Hindlimb muscle (tissue), 1 donor: ENCODE measurements at places on chromosomes 2 and 18.

GRCh38 chr2:61443342-61444041 is 27.4 kb downstream of the USP34 start:
- DNase-seq: no peak

DNA sequence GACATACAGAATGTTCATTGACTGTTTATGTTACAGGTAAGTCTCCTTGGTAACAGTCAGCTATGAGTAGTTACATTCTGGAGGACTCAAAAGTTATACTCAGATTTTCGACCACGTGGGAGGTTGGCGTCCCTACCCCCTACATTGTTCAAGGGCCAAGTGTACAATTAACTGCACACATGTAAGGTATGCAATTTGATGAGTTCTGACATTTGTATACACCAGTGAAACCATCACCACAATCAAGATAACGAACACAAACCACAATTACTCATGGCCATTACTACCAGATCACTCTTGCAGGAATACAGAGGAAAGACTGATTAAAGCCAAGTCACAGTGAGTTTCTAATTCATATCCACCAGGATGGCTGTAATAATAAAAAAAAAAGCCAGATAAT is 39.6 kb upstream of the LDLRAD4 start:
- DNase-seq: no peak

DNA sequence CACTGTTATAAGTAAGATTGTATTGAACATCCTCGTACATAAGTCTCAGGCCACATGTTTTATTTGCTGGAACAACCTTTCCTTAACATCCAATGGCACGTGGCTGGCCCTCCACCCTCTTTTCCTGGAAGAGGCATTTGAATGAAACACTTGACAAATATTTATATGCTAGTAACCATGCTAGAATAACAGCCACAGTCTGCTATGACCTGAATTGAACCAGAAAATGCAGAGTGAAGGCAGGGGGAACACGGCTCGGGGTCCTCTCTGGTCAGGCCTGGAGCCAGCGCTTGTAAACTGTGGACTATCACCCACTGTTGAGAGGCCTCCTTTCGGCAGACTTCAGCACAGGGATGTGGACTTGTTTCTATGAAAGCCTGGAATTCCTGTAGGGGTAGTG is 198.2 kb upstream of the COPS8 start:
- peak; percentile 55 for DNase-seq

- no peak for DNase-seq
These were observed 737.6 kb downstream of the SLC4A3 start for GRCh38 chr2:220365023-220365422.

- DNase-seq: no peak
These were observed 37.1 kb upstream of the TNFRSF11A start for GRCh38 chr18:62287781-62288664.

DNA sequence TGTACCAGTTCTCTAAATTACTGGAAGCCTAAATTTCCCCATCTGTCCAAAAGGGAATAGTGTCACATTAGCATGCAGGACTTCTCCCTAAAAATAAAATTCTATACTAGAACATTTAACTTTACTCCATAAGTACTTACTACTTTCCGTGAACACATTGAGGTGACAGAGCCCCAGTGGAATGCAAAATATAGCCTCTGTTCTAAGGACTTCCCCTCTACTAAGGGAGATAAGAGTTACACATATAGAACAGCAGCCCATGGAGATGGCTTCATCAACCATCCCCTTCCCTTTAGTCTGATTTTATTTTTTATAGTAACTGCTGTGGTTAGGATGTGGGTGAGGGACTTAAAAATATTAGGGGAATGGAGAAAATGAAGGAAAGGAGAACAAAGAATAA is 68.9 kb upstream of the STPG4 start:
- DNase-seq: no peak

GRCh38 chr2:198762441-198762840 is 695.3 kb downstream of the SATB2 start:
- DNase-seq: no peak

DNA sequence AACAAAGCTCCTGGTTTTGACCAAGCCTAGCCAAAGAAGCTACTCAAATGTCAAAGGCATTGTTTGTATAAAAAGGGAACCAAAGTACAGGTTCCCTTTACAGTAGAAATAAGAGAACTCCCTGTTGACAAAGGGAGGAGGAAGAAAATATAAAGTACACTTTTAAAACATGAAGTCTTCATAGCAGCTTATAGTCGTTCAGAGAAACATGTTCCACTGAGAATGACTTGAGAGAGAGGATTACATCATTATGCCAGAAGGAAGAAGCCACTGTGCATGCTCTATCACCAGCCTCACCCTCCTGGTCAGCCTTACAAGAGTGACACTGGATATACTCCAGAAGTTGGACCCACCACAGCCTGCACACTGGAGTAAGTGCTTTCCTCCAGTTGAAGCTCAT is 2.5 kb upstream of the DHRS9 start:
- no peak for DNase-seq

DNA sequence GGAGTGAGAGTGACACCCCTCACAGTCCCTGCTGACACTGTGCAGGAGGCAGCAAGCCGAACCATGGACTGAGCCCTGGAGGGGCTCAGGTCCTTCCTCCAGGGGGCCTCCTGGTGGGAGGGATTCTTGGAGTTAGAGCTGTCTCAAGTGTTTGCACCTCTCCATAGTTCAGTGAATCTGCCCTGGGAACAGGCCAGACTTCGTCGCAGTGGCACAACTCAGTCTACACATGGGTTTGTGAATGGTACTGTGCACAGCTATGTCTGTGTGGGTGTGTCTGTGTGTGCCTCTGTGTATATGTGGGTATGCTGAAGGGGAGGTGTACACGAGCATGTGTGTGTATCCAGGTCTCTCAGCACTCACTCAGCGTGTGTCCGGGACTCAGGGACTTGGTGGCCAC is 36.4 kb downstream of the PAX8 start:
- DNase-seq: no peak

GRCh38 chr2:233385489-233386044 is 31.3 kb downstream of the DGKD start:
- DNase-seq: no peak

DNA sequence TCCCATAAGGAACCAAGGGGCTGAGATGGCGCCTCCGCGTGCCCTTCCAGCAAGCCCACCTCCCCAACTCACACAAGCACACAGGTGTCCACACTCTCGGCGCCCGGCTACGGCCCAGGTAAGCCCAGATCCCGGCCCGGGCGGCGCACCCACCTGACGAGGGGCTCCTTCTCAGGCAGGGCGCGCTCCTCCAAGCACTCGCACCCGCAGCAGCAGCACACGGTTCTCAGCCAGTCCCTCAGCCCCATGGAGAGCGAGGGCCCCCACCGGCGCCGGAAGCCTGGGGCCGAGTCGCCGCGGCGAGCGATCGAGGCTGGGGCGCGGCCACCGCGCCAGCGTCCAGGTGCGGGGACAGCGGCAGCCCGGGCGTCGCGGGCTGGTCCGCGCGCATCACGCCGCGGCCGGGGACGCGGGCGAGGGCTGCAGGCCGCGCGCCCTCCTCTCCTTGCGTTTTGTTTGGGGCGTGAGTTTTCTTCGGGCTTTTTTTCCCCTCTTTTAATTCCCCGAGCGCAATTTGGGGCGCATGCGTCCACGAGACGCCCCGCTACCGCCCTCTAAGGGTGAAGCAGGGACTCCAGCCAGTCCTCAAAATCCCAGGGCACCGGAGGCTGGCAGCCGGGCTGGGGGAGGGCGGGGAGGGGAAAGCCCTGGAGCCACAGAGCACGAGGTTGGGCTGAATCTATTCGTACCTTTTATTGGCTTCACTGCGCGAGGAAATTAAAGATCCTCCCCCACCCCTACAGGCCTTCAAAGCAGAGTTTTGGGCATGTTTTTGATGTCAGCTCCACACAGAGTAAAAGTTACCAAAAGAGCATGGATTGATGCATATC is at the start of gene MREG:
Gene MREG, minus strand, starts transcription at position 472 of the 830 bp plus-strand sequence. Its CDS starts 224 bp downstream, at position 248.
- DNase-seq: peak; percentile 72

DNA sequence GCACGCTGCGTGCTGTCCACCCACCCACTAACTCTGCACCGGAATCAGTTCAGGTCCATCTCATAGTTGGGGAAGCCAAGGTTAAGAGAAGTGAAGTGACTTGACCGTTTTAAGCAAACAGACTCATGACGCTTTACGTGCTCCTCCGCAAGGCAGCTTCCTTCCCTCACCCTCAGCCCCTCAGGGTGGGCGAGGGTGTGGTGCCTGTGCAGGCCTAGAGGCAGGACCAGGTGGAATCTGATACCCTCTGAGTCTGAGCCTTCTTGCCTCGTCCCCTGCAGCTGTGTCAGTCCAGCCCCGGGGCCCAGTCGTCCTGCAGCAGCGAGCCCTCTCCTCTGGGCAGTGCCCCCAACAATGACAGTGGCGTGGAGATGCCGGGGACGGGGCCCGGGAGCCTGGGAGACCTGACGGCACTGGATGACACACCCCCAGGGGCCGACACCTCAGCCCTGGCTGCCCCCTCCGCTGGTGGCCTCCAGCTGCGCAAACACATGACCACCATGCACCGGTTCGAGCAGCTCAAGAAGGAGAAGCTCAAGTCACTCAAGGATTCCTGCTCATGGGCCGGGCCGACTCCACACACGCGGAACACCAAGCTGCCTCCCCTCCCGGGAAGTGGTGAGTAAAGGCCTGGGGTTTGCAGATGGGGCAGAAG is 250.5 kb downstream of the GLI2 start:
- no peak for DNase-seq

DNA sequence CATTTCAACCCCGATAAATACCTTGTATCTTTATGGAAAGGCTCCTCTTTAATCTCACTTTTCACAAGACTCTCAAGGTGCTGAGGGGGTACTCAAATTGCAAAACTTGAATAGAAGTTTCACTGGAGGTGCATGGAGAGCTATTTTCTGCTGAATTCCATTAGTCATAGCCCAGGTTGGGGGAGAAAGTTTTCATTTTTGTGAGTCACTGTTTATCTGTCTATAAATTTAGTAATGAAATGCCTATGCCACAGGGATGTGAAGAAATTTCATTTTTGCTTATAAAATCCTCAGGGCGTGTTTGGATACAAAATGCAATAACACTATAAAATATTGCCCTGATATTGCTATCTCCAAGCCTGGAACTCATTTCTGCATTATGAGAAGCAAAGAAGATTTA is 346.3 kb downstream of the LRATD1 start:
- DNase-seq: no peak

GRCh38 chr2:37713258-37713700 is 41.8 kb upstream of the CDC42EP3 start:
- DNase-seq: no peak

DNA sequence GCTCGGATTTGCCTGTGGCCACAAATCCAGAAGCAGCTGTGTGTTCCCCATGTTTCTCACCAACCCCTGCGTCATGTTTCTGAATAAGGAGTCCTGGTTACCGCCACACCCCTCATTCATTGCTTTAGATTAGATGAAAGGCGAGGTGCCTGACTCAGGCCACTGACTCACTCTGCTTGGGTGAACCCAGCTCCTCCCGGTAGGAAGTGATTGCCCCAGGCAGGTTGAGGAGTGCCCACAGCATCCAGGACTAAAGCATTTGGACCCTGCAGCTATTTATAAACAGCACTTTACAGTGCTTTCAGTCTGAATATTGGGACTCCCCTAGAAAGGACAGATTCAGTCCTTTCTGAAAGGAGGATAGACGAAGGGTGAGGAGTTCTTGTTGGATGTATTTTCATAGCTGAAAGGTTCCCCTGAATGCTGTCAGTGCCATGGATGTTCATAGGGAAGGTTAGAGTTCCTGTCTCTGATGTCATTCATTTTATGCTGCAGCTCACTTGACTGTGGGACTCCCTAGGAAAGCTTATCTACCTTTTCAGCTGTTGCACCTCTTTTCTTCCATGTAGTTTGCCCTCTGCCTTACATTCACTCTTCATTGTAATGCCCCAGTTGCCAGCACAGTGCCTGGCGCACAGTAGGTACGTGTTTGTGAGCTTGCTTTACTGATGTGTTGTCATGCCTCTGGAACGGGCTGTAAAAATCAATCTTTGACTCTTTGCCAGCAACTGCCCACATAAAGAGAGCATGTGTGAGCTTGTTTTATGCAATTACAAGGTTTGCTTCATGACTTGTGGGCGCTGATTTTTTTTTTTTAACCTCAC is 14.9 kb downstream of the ITGA6 start:
- no peak for DNase-seq

DNA sequence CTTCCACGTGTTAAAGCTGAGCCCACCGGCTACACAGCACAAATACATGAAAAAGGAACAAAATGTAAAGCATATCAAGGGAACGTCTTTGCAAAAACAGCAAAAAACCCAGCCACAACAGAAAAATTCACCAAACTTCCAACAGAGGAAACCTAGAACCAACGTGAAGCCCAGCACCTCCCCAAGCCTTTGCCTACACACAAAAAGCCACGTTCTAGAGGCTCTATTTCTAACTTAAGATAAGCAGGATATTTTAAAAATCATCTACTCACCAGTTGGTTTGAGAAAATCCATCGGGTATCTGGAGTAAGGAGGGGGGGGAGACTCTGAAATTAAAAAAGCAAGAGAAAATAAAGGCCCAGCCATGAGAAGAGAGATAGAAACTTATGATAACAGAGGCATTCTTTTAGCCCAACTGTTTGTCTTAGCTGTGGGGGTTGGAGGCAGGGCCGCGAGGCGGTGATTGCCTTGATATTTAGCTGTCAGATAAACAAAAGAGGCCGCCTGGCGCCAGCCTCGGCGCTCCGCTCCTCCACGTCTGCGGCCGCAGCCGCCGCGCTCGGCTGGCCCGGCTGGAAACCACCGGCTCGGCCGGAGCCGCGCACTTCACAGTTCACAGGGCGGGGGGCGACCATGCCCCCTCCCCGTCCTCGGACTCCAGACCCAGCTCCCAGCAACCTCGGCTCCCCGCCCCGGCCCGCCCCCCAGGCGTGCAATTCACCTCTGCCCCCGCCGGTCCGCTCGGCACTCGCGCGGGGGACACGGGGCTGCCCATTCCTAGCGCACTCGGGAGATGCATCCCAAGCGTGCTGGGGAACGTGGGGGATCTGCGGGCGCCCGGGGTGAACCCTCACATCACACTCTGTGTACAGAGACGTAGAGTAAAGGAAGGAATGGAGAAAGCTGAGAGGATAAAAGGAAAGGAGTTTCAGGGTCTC is 2.4 kb downstream of the SMAD7 start:
- no peak for DNase-seq

DNA sequence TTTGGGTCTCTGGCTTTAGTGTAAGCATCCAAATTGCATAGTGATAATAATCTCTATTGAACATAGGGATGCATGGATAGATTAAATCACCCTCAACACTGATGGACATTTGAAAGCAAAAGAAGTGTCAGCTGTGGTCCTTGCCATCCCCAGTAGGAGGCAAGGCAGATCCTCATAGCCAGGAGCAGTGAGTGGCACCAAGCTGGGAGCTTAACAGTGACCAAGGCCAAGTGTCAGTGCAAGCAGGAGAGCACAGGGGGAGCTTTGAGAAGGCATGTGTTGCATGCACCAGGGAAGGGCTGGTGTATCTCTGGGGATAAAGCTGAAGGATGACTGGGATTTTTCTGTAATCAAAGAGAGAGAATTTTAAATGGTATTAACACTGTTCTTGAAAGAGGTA is 14.7 kb downstream of the SLC14A1 start:
- DNase-seq: no peak

DNA sequence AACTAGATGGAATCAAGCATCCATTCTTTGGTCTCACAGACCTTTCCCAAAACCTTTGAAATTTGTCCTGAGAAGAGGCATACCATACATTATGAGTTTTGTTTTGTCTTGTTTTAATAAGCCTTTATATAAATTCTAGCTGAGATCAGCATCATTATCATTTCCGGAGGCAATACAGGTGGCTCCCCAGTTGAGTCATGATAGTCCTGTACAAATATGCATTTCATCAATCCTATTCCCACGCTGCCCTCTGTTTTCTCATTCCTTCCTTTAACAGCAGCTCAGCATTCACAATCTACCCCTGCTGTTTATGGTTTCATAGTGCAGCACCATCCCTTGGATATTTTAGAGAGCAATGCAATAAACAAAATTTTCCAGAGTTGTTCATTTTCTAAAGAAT is 216.7 kb downstream of the TXNL1 start:
- no peak for DNase-seq

- no peak for DNase-seq
These were observed 37.8 kb upstream of the ASAP2 start for GRCh38 chr2:9168821-9169221.
